ENCODE measurements at places on chromosomes 7 and 10.

DNA sequence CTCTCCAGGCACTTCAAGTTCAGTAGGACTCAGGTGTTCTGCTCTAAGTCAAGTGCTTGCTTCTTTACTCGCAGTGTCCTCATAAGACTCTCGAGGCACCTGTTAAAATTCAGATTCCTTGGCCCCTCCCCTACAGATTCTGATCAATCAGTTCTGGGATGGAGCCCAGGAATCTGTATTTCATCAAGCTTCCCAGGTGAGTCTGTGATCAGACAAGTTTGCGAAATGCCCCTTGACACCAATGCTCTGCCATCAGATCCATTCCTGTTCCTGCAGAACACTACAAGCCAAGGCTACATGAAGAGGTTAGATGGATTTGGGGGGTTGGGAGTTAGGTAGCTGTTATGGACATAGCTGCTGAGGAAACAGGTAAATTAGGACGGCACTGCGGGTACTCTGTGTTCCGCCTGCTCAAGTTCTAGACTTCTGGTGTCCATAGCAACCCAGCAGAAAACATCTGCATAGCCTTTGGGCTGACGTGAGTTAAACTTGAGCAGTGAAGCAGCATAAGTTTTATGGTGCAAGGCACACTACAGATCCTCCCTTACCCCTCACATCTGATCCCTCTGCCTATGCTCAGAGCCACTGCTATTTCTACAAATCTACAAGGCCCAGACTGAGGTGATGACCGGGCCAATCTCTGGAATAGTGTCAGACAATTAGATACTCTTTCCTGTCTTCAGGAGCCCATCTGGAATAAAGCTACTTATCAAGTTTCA is 6.8 kb upstream of the NCOA4 start:
- DNase-seq = no peak

DNA sequence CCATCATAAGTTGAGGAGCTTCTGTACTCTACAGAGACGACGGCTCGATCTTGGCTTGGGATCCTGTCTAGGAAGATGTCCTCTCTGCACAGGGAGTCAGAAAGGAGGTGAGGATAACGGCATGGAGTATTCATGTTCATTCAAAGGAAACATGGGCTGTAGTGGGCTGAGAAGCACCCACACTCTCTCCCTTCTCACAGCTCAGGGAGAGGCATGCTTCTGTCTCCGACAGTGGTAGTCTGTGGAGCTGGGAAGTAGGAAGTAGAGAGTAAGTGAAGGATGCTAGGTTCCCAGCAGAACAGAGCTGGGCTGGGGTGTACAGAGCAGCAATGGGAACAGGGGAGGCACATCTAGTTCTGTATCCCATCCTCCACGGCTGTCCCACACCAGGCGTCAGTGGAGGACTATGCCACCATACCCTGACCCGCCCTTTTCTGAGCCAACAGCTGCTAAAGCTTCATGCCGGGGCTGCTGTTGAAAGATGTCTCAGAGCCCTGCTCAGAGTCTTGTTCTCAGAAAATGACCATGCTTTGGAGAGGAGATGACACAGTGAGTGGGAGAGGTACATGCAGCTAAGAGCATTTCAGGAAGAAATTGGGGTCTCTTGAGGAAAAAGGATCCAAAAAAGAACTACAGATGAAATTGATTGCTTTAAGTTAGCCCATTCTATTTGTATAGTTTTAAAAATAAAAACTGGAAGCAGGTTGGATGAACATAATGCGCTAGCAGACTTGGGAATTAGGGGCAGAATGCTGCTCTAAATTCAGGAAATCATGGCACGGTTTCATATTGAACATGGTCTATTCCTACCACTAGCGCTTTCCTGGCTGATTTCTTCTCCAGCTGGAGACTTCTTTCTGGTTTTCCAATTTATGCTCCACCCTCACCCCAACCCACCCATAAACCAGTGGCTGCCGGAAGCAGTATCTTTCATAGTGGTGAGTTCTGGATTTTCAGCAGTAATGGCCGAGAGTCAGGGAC is 138.6 kb downstream of the CHN2 start:
- DNase-seq = no peak

DNA sequence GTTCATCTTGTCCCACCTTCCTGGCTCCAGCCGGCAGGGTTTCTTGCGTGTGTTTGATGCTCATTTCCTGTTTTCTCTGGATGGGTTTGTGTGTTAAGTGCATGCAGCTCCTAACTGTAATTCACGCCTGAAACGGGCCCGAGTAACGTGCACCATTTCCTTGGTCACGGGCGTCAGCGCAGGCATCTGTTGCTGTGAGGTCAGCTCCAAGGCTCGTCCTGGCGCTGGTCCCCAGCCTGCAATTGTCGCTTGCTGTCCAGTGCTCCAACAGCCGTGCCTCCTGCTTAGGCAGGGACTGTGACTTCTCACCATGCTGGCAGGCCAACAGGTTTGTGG is 201.1 kb downstream of the GLRX3 start:
- DNase-seq = no peak

- no peak for DNase-seq
Observed at GRCh38 chr10:66246177-66246576, 679.7 kb upstream of the LRRTM3 start.

GRCh38 chr10:47092831-47093230 is 181.6 kb downstream of the PTPN20 start:
- no peak for DNase-seq

DNA sequence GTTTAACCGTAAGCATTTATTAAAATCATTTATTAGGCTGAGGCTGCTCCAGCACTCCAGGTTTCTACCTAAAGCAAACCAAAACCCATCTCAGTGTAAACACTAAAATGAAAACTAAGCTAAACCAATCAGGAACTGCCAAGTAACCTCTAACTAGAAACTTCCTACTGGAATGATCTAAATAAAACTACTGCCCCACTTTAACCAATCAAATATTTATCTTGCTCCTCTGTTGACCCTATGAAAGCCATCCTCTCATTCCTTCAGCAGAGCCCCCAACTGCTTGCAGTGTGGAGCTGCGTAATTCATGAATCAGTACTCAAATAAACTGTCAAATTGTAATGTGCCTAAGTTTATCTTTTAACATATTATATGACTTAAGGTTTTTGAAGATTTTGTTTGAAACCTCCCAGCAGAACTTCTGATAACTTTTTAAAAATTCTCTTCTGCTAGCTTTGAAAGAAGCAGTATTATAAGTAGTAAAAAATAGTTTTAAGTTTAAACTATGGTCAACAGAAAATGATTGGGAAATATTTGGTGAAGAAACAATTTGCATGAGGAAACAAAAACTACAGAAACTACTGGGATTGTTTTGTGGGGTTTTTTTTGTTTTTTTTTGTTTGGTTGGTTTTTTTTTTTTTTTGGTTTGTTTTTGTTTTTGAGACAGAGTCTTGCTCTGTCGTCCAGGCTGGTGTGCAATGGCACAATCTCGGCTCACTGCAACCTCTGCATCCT is 47.4 kb downstream of the GPR37 start:
- no peak for DNase-seq

- DNase-seq = no peak
Observed at GRCh38 chr10:95467162-95467599, 94.0 kb downstream of the SORBS1 start.

- no peak for DNase-seq
Observed at GRCh38 chr7:84060760-84061261, 133.8 kb downstream of the SEMA3A start.

DNA sequence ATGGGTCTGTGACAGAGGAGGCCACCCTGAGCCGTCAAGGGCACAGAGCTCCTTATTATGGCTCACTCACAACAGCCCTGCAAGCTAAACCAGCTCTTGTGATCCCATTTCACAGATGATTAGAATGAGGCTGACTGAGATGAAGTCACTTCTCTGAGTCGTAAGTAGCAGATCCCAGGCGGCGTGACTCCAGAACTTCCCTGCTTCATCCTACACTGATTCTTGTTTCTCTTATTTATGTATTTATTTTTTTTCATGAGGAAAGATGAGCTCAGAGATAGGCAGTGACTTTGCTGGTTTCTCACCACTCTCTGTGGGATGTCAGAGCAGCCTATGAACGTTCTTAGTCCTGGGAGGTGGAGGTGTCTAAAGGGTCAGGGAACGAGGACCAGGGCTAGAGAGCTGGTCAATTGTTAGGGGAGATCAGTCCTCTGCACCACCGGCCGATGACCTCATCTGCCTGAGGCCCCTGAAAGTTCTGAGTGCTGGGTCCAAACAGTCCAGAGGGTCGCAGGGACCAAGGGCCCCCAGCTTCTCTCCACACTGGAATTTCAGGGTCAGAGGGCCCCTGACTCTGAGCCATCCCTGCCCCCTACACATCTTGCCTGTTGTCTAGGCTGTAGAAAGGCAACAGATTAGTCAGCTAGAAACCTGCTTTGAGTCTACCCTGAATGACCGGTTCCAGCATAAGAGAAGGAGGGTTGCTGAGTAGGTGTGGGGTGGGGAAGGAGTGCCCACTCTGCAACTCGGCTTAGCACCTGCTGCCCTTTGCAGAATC is 17.9 kb downstream of the CLRN3 start:
- no peak for DNase-seq

- no peak for DNase-seq
Observed at GRCh38 chr10:86344714-86345161, 21.9 kb downstream of the GRID1 start.

- DNase-seq = no peak
Observed at GRCh38 chr7:7884855-7885254, 83.7 kb upstream of the GLCCI1 start.

- DNase-seq = peak; percentile 29
Observed at GRCh38 chr7:101815826-101816594, 1.4 kb upstream of the CUX1 start.

DNA sequence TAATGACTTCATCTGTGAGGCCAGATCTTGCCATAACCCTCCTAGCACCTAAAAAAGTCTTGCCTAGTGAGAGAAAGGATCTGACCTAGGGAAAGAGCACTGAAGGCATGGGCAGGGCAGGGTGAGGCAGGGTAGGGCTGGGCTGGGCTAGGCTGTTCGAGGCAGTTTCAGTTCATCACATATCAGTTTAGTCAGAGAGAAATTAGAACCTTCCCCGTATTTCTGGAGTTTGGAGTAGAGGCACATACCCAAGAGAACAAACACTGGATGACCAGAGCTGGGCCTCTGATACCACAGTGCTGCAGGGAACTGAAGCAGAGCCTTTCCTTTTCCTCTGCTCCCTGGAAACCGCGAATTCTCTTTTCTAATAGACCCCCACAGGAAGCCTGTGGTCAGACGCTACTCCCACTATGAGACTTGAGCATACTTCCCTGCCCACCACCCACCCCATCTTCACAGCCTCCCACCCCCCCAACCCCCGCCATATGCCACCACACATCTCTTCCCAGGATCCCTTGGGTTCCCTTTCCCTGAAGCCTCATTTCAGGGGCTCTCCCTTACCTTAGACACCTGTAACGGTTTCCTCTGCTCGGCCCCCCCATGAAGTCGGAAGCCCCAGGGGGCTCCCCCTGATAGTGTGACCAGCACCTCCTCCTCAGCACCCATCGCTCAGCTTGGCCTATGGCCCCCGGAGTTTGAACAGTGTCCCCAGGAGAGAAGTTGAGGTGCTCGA is 406 bp downstream of the SYNPO2L start:
- no peak for DNase-seq

DNA sequence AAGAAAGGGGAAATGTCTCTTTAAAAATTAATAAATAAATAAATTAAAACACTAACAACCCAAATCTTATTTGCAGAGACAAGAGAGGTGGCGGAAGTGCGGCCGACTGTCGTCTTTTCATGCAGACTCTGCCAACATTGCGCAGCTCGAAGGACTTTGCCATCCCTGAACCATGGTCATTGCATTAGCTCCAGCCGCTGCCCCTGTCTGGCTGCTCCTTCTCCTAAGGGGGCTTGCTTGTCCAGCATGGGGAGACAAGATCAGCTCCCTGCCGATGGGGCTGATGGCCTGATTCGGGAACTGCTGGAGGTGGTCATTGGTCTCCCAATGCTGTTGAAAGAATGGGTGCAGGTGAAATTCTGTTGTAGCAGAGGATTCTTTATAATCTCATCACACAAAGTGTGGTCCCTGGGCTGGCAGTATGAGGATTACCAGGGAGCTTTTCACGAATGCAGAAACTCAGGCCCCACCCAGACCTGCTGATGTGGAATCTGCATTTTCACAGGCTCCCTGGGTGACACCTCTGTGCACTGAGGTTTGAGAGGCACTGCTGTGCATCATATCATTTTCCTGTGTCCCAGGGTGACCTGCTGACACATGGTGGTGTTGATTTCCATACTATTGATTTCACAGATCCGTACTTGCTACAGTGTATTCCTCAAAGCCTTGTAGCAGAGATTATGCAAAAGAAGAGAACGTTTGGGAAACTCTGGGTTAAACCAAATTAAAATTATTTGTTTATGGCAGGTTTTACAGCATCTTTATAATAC is 172.4 kb upstream of the ZMIZ1 start:
- no peak for DNase-seq

- no peak for DNase-seq
Observed at GRCh38 chr7:973312-973711, 2.0 kb downstream of the COX19 start.

DNA sequence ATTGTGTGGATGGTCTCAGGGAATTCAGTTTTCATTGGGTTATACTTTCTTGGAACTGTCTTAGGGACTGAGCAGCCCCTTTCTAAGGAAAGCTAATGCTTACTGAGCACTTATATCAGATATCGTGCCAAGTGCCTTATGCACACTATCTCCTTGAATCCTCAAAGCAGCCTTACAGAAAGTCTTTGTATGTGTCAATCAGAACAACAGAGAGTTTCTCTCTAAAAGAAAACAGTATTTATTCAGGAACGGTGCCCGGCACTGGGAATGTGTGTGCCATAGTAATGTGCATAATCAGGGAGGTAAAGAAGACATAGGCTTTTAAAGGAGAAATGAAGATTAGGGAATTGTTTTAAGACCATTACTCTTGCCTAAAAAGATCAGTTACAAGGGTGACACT is 17.3 kb downstream of the ANTXRL start:
- DNase-seq = no peak

DNA sequence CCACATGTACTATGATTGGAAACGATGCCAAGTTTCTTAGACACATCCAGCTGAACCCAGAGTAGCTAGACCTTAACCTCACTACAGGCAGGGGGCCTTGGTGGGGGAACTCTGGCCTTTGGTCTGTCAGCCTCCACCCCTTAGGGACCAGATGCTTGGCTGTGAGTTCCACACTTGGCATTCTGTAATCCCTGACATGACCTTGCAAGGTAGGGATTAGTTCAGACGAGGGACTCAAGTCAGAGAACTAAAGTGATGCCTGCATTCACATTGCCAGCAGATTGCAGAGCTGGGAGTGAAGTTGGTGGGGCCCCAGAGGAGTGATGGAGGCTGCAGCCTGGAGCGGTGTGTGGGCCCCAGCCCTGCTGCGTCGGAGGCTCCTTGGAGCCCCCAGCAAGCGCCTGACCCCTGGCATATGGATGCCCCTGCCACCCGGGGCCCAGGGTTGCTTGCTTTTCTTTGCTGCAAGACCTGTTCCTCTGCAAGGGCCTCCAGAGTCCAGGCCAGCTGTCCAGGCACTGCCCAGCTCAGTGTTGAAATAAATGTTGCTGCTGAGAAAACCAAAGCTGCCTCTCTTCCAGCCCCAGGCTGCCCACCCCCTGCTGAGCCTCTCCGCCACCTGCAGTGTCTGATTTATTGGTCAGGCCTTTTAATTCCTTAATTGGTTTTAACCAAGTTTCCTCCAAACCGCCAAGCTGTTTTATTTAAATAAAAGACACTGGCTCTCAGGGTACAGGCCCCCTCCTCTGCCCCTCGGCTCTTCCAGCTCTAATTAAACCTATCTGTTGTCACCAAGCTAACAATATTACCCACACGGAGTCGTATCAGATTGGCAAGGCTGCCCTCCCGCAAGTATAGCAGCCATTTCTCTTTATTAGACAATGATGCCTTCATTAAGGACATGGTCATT is 4.7 kb downstream of the NPTX2 start:
- DNase-seq = no peak

- DNase-seq = no peak
Observed at GRCh38 chr10:70162151-70162891, 8.0 kb downstream of the SAR1A start.

GRCh38 chr7:90222811-90223725 is 11.5 kb downstream of the STEAP2 start:
- no peak for DNase-seq

All from NCI-H187 (cell line).